ENCODE measurements at places on chromosomes 5 and 9.

DNA sequence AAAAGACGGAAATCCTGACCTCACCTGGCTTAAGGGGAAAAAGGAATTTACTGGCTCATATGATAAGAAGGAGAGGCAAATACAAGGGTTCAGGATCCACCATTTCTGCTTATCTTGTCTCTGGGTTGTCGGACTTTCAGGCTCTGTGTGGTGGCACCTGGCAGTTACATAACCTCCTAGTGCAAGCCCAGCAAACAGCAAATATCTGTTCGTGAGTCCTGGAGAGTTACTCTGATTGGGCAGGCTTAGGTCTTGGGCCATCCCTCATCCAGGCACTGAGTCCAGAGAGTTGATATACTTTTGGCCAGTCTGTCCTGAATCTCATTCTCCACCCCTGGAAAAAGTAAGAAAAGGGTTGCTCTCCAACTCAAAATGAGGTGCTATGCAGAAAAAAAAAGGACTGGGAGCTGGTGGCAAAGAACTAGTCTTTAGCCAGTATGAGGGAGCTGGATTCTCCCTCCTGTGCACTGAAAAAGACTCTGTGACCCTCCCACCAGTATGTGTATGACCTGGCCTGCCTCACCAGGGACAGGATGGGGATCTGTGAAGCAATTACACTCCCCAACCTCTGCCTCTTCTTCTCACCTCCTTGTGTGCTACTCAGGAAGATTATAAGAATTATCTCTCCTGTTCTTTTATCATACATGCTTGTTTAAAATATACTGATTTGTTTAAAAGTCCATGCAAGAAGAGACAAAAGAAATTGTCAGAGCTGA lies 282.9 kb downstream of the ARHGAP26 start:
- DNase-seq = no peak

GRCh38 chr9:127796852-127797370 lies 5.8 kb upstream of the FPGS start:
- DNase-seq = no peak

DNA sequence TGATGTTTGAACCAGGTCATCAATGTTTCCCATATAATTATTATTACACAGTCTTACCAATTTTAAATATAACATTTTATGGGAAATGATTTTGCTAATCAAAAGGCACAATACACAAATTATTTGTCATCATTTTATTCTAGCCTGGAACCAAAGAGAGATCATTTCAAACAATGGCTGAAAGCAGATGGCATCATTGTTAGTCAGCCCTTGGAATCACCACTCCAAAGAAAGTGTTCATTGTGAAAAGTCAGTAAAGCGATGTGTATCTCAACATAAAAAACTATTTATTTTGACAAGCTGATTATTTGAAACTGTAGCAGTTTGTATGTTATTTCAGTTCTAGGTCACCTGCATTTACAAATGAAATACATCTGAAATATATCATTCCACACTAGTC lies 1068.7 kb downstream of the CDH12 start:
- DNase-seq = no peak

DNA sequence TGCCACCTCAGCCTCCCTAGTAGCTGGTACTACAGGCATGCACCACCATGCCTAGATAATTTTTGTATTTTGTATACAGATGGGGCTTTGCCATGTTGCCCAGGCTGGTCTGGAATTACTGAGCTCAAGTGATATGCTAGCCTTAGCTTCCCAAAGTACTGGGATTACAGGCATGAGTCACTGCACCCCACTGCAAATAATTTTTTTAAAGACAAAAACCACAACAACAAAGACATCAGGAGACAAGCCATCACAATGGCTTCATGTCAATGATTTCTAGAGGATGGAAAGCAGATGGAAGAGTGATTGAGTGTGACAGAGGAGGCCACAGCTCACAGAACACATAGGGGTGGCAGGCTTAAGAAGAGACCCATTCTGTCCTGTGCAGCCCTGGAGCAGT lies 97.9 kb upstream of the PCSK1 start:
- DNase-seq = no peak

GRCh38 chr9:32928912-32929311 lies 72.5 kb downstream of the APTX start:
- no peak for DNase-seq

GRCh38 chr9:6590772-6591384 lies 54.7 kb downstream of the GLDC start:
- DNase-seq = no peak

DNA sequence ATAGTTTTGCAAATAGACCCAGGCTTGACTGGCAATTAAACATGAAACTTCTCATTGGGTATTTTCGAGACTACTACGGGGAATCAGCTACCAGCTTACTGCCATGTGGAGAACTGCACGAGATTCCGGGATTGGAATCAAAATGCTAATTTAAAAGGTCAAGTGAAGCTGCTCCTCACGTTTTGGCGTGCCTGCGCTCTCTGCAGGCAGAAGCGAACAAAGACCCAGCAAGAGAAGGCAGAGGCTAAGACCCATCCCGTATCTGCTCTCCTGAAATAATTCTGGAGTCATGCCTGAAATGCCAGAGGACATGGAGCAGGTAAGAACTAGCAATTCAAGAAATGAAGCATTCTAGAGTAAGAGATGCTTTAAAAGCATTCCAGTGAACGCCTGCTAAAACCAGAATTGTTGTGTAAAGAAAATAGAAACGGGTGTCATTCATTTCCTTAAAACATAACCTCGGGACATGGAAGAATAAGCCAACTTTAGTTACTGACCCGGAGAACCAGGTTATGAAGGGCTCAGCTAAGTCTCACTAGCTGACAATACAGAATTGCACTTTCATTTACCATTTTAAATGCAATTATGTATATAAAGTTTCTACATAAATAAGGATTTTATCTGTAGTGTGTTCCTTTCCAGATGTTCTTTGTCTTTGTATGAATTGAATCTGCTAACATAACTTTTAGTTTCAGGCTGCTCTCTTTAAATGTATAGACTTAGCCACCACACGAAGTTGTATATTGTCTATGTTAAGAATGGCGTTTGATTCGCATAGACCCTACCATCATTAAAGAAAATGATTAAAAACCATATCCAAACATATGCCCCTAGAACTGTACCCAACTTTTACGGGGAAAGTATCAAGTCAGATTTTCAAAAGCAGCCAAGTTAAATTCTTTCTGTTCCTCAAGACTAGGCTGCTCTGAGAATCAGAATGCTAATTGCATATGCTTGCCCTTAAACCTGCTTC lies 2.0 kb upstream of the MAT2B start:
- peak; percentile 95 for DNase-seq

DNA sequence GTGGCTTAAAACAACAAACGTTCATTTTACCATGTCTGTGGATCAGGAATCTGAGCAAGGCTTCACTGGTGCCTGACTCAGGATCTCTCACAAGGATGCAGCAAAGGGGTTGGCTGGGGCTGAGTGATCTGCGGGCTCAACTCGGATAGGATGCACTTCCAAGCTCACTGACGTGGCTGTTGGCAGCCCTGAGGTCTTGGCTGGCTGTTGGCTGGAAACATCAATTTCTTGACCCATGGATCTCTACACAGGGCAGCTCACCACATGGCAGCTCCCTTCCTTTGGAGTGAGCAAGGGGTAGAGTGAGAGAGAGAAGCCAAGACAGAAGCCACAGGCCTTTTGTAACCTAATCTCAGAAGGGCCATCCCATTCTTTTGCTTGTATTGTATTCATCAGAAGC lies 202.1 kb downstream of the NXNL2 start:
- no peak for DNase-seq

GRCh38 chr9:83935276-83935935 lies 14.2 kb upstream of the KIF27 start:
- peak; percentile 70 for DNase-seq

DNA sequence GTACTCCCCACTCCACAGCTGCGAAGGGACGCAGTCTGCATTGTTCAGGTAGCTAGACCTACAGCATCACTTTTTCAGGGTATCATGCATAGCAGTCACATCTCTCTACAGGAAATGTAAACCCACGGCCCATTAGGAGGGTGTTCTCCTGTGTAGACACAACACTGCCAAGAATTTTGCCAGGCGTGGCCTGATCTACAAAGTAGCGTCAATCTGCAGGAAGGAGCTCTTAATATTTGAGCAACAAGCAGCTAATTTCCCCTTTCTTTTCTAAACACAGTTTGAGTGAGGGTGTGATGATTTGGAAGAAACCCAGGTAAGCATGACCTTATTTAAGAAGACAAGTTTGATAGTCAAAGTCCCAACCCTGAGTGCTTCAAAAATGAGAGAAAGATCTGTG lies 419.0 kb downstream of the GADD45G start:
- DNase-seq = no peak

DNA sequence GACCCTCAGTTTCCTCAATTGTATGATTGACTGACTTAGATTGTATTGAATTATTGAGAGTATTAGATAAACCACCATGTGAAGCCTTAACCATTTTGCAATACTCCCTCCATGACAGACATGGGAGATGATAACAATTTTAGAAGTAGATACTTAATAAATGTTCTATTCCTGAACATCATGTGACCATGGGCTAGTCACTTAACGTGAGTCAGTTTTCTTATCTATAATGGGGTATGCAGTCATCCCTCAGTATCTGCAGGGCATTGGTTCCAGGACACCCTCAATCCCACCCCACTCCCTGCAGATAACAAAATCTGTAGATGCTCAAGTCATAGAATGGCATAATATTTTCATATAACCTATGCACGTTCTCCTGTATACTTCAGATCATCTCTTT lies 31.0 kb downstream of the SNX18 start:
- DNase-seq = no peak

DNA sequence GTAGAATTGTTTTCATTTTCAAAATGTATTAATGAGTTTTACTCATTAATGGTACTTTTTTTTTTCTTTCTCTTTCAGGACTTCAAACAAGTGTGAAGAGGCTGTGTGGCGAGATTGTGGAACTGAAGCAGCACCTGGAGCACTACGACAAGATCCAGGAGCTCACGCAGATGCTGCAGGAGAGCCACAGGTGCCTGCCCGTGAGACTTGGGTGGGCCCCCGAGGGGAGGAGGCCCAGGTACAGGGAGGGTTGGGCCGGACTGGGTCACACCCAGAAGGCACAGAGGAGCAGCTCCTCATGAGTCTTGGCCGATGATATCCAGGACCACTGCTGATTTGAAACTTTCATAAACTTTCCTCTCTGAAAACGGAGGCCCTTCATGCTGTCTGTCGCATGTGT lies 35.6 kb downstream of the CEP72 start:
- no peak for DNase-seq

DNA sequence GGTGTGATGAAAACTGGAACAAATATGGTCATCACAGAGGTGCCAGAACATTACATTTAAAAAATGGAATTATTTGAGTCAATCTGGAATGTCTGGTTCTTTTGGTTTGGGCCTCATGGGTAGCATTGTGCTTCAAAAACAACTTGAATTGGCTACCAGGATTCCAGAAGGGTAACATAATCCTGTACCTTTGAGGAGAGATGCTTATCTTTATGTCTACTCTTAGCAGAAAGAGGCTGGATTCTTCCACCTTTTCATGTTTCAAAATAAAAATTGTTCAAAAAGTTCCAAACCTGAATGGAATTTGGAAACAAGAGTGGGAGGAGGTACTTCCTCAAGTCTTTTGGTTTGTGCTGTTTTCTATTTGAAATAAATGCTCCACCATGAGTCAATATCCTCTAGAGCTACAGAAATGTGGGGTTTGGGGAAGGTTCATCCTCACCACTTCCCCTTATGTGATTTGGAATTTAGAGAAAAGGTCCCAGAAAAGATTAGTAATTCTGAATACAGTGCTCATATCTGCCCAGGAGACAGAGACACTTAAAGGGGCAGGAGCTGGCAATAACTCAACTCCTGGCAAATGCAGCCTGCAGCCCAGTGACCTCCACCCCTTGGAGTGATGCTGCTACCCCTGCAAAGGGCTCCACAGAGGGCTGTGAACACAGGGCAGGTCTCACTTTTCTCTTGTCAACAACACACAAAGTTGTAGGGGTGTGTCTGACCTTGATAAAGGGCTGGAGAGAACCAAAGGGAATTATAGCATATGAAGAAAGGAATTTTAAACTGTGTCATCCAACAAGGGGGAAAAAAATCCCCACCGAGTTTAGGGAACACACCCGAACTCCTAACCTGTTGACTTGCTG lies 272.8 kb downstream of the CWC27 start:
- no peak for DNase-seq

DNA sequence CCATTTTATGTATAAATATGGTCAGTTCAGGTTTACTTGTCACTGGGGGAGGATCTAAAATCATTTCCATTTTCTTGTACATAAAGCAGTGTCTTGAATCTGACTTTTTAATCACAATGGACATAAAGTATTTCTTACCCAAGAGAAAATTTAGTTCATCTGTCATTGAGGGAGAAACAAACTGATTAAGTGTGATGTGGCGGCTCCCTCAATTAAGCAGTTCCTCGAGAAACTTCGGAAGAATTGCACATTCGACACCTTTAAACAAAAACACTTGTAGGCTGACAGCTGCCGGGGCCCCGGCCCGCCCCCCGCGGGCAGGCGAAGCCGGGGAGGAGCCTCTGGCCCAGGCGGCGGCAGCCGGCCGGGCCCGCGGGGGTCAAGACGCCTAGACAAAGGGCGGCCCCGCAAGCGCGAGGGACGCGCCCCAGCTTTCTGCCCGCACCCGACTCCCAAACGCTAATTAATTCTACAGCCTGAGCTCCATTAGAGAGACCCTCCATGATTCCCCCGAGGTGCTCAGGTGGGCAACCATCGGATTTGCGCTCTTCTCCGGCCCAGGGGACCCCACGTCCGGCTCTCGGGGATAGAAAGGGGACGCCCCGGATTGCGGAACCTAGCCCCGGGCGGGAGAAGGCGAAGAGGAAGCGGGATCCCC lies 750 bp downstream of the TRIM36 start:
- peak; percentile 66 for DNase-seq

DNA sequence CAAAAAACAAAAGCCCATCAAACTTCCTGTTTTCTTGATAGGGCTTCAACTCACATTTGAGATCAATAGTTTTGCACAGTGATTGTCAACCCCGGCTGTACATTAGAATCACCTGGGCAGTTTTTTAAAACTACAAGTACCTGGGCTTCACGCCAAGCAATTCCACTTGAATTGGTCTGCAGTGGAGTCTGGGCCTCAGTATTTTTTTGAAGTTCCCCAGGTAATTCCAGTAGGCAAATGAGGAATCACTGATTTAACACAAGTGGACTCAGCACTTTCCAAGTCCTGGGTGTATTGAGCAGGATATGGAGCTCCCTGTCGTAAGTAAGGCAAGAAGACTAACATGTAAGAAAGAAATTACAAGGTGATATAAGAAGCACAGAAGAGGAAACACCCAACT lies 14.8 kb upstream of the SMIM15 start:
- no peak for DNase-seq

DNA sequence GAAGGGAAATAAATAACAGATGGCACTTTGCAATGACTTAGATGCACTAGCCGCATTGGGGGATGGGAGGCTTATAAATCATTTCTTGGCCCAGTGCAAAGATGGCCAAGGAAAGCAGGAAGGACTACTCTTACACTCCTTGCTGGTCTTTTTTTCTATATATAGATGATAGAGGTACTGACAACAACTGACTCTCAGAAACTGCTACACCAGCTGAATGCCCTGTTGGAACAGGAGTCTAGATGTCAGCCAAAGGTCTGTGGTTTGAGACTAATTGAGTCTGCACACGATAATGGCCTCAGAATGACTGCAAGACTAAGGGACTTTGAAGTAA lies 1.7 kb downstream of the CCNG1 start:
- no peak for DNase-seq

Measured in GM23338 (cell line).